Pulmonary artery endothelial cell (primary cell): ENCODE measurements at places on chromosomes 6 and 20. TPM values are rescaled to one million over a fixed set of nuclear protein-coding genes. Genes with fewer than 3 reads are reported as not detected.

DNA sequence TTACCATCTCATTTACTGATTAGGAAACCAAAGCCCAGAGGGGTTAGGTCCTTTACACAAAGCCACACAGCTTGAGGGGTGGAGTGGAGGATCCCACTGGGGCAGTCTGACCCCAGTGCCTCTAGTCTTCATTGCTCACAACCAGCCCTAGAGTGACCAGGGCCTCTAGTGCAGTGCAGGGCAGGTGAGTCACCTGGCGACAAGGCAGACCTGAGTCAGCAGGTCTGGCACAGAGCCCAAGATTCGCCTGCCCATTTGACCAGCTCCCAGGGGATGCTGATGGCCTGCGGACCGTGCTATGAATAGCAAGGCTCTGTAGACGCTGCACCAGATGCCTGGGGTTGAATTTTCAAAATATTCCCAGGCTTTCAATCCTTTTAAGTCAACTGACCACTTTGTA is 29.9 kb downstream of the CDH26 start:
- DNase-seq: no peak

GRCh38 chr6:33694977-33695376 is 16.5 kb downstream of the UQCC2 start:
- no peak for DNase-seq

- no peak for DNase-seq
Measured at GRCh38 chr6:36492621-36493020, 49.8 kb downstream of the KCTD20 start.

GRCh38 chr20:64038224-64038564 is 2.2 kb downstream of the C20orf204 start:
- no peak for DNase-seq

DNA sequence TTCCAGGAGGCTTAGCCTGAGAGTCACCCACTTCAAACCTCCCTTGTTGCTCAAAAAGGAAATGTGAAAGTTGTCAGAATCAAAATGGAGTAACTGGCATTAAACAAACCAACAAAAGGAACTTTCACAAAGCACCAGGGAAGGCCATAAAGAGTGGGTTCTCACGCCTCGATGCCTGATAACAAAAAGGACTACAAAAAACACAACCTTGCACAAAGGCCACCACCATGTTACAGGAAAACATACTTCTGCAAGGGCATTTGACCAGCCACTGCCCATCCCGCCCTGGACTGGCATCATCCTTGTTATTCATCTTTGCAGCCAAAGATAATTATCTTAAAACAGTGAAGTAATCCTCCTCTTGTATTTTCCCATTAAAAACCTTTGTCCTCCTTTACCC is 34.8 kb downstream of the RNASET2 start:
- no peak for DNase-seq

GRCh38 chr20:16271450-16271849 is 301.8 kb downstream of the KIF16B start:
- DNase-seq: no peak

Gene VARS2
- total RNA-seq: 15.9 and 24.8 TPM in 2 replicates

- DNase-seq: no peak
Measured at GRCh38 chr6:93581371-93581770, 162.0 kb upstream of the EPHA7 start.

DNA sequence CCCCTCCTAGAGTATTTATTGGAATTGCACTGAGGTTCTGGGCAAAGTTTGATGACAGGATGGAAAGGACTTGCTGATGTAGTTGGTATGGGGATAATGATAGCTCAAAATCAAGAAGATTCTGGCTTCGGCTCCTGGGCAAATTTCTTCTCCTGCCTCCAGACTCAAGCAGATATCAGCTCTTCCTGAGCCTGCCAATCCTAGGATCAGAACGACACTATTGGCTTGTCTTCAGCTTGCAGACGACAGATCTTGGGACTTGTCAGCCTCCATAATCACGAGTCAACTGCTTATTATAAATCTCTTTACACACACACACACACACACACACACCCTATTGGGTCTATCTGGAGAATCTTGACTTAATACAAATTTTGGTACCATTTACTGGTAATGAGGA is 131.1 kb downstream of the PREX1 start:
- no peak for DNase-seq

Gene REM1
- 0.32 TPM in 1 of 2 replicates, not detected in the other for total RNA-seq

GRCh38 chr6:82818727-82819126 is 246.9 kb downstream of the UBE3D start:
- DNase-seq: no peak

DNA sequence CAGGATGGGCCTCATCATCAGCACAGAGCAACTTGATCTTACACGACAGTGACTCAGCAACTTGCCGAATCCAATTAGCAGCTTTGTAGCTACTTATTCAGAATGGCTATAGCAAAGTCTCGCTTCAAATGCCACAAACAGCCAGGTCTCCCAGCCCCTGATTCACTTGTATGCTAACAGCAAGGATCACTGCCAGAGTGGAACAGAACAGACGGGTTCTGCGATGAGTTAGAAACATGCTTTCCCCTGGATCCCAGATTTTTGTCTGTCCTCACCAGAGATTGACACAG is 254.4 kb downstream of the NRN1 start:
- no peak for DNase-seq

DNA sequence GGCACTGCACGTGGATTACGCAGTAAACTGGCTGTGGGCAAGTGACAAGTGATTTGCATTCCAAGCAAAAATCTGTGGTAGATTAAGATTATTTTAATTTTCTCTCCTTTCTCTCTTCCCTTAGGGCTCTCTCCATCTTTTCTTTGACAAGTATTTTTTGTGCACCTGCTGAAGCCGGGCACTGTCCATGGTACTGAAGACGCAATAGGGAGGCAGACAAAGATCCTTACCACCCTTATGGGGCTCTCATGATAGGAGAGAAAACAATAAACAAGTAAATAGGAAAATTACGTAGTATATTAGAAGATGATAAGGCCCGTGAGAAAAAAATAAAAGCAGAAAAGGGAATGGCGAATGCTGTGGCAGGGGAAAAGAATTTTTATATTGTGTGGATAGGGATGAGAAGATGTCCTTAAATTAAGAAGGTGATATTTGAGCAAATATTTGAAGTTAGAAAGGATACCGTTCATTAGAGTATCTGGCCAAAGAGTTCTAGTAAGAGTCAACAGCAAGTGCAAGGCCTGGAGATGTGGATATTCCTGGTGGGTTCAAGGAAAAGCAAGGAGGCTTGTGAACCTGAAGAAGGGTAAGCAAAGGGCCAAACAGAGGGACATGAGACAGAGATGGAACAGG is 146.0 kb downstream of the LAMP5 start:
- DNase-seq: no peak

Gene SLC4A11
- total RNA-seq: 3.0 and 4.3 TPM in 2 replicates

DNA sequence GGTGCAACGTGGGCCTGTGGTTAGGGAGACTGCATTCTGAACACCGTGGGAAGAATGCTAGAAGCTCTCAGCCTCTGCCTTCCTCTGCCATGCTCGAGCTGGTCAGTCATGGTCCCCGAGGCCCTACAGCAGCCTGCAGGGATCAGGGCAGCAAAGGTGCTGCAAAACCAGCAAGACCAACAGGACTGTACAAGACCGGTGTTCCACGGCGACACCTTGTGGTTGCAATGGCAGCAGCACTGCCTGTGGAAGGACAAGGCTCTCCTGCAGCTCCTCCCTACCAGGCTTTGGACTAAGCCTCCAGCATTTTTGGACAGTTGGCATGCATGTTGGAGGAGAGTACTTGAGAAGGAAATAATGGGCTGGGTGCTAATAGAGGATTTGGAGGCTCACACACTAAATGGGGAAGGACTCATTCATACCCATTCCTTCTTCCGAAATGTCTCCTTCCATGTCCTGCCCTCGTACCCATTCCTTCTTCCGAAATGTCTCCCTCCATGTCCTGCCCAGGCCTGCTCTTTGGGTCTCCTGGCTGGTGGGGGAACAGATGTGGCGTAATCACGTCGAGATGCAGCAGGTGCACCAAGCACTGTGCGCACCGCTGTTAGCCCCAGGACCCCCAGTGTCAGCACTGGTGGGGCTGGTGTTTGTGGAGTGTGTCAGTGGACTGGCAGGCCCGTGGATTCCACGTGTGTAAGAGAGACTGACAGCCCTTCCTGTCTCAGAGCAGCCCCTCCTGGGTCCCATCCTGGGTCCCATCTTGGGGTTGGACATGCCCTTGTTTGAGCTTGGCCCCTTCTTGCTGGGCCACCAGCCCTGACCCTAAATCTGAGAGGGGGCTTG is 18.6 kb upstream of the MYT1 start:
- DNase-seq: no peak

- DNase-seq: no peak
Measured at GRCh38 chr6:96783307-96783706, 54.0 kb downstream of the GPR63 start.
